Keratinocyte (primary cell): ENCODE measurements at places on chromosomes 5 and 9. TPM values are rescaled to one million over a fixed set of nuclear protein-coding genes. Genes with fewer than 3 reads are reported as not detected.

DNA sequence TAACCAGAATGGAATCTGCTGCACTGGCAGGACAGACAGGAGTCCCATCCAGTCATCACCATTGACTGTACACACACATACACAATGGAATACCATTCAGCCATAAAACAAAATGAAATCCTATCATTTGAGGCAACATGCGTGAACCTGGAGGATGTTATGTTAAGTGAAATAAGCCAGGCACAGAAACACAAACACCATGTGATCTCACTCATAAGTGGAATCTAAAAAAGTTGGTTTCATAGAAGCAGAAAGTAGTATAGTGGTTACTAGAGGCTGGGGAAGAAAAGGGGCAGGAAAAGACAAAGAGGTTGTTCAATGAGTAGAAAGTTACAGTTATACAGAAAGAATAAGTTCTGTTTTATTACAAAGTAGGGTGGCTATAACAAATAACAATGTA lies 884.0 kb upstream of the ACO1 start:
- no peak for DNase-seq
- no peaks in the 10 kb centered on the region for H3K4me1 ChIP-seq
- H3K27me3 ChIP-seq, result no peaks in the 10 kb centered on the region
- no peaks in the 10 kb centered on the region for H3K36me3 ChIP-seq
- H3K4me3 ChIP-seq, result no peak overlapping the region

GRCh38 chr5:6583049-6583880 lies 49.6 kb downstream of the NSUN2 start:
- no peak overlapping the region for H3K4me3 ChIP-seq
- H3K4me1 ChIP-seq, result no peaks in the 10 kb centered on the region
- H3K27me3 ChIP-seq, result peaks cover 49% of the 10 kb centered on the region

ARL14EPL gene
- polyA plus RNA-seq, result not detected in 3 replicates

- H3K36me3 ChIP-seq, result peaks cover 5% of the 10 kb centered on the region
- H3K27ac ChIP-seq, result peak overlapping the region; percentile 42
- peak; percentile 73 for DNase-seq
- peaks cover 25% of the 10 kb centered on the region for H3K4me1 ChIP-seq
- no peaks in the 10 kb centered on the region for H3K27me3 ChIP-seq
These were observed 11.9 kb downstream of the TRMO start for GRCh38 chr9:97910357-97910756.

- no peak overlapping the region for H3K27ac ChIP-seq
- no peaks in the 10 kb centered on the region for H3K36me3 ChIP-seq
- no peak for DNase-seq
- peaks cover 8% of the 10 kb centered on the region for H3K4me1 ChIP-seq
These were observed 16.2 kb upstream of the NDUFB6 start for GRCh38 chr9:32589083-32589723.

GRCh38 chr9:105254226-105254625 lies 9.8 kb downstream of the SLC44A1 start:
- H3K4me1 ChIP-seq, result peaks cover 7% of the 10 kb centered on the region
- H3K27me3 ChIP-seq, result no peaks in the 10 kb centered on the region
- DNase-seq, result no peak
- H3K36me3 ChIP-seq, result no peaks in the 10 kb centered on the region
- H3K27ac ChIP-seq, result no peak overlapping the region

DNA sequence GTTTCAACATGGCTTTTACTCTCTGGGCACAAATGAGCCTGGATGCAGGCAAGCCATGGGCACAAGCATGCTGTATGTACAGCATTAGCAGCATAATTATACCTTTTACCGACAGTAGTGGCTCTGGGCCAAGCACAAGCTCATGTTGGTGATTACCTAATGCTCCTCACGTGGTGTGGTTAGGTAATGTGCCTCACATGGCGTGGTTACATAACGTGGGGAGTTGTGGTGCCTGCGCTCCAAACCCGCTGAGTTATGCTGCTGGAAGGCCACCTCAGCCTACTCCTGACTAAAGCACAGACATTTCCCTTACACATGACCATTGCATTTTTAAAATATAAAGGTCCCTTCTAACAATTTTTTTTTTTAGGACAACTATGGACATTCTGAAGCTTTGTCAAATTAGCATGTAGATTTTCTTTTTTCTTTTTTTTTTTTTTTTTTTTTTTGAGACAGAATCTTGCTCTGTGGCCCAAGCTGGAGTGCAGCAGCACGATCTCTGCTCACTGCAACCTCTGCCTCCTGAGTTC lies 794.0 kb downstream of the EFNA5 start:
- H3K27ac ChIP-seq, result no peak overlapping the region
- no peak overlapping the region for H3K4me3 ChIP-seq
- H3K27me3 ChIP-seq, result no peaks in the 10 kb centered on the region
- no peak for DNase-seq
- H3K4me1 ChIP-seq, result no peaks in the 10 kb centered on the region

GRCh38 chr5:73776405-73776804 lies 150.4 kb downstream of the ARHGEF28 start:
- H3K36me3 ChIP-seq, result peaks cover 16% of the 10 kb centered on the region
- no peaks in the 10 kb centered on the region for H3K4me1 ChIP-seq
- no peak overlapping the region for H3K27ac ChIP-seq
- no peak for DNase-seq
- no peaks in the 10 kb centered on the region for H3K27me3 ChIP-seq
- no peak overlapping the region for H3K4me3 ChIP-seq

- H3K27ac ChIP-seq, result no peak overlapping the region
- peaks cover 6% of the 10 kb centered on the region for H3K4me1 ChIP-seq
- no peak overlapping the region for H3K4me3 ChIP-seq
- H3K27me3 ChIP-seq, result no peaks in the 10 kb centered on the region
These were observed 237.5 kb downstream of the CHSY3 start for GRCh38 chr5:130141659-130142320.

HAND1 gene
- polyA plus RNA-seq, result not detected in 3 replicates

DNA sequence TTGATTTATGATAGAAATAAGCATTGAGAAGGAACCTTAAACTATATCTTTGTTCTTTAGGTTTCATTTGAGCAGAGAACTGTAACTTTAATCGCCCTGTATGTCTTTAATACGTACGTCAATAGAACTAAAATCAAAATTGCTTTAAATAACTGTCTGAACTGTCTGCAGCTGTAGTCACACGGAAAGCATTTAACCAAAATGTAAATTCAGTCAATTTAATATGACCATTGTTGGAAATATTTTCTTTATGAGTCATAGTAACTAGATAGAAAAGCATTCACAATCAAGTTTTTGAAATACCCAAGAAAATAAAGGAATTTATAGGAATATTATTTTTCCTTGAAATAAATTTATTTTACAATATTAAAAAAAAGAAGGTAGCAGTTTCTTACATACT lies 157.1 kb upstream of the CDH6 start:
- no peak for DNase-seq
- H3K27ac ChIP-seq, result no peak overlapping the region
- no peak overlapping the region for H3K4me3 ChIP-seq
- no peaks in the 10 kb centered on the region for H3K27me3 ChIP-seq
- no peaks in the 10 kb centered on the region for H3K36me3 ChIP-seq

GRCh38 chr9:6441269-6441668 lies 28.3 kb downstream of the UHRF2 start:
- H3K36me3 ChIP-seq, result peaks cover 2% of the 10 kb centered on the region
- no peaks in the 10 kb centered on the region for H3K4me1 ChIP-seq
- DNase-seq, result no peak
- H3K27me3 ChIP-seq, result no peaks in the 10 kb centered on the region
- no peak overlapping the region for H3K4me3 ChIP-seq

DNA sequence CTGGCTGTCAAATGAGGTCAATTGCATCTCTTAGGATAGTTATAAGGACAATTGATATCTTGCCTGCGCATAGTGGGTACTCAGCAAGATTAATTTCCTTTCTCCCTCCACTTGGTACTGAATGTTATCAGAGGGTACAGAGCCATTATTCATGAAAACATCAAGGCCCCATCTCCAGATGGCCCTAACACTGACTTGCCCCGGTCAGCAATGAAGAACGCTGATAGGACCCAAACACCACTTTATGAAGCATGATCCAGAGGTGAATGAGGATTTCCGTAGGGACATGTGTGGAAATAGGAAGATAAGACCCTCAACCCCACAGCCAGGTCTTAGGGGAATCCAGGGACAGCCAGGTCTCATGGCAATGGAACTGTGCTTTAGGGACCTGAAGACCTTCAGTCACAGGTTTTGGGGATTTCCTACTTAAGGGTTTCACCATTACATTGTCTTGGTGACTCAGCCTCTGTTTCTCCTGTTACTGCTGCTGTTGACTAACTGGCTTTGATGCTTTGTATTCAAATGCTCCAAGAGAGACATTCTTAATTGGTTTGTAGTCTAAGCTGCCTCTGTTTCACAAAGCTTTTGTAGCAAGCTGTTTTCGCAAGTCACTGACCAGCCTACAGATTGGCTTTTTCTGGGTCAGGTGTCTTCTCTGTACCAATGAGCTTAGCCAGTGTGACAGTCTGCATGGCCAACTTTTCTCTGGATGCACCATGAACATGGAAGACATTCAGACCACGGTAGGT lies 35.3 kb upstream of the IQGAP2 start:
- no peak for DNase-seq
- H3K27me3 ChIP-seq, result no peaks in the 10 kb centered on the region
- no peaks in the 10 kb centered on the region for H3K36me3 ChIP-seq
- H3K27ac ChIP-seq, result peak overlapping the region; percentile 34
- peaks cover 11% of the 10 kb centered on the region for H3K4me1 ChIP-seq

DNA sequence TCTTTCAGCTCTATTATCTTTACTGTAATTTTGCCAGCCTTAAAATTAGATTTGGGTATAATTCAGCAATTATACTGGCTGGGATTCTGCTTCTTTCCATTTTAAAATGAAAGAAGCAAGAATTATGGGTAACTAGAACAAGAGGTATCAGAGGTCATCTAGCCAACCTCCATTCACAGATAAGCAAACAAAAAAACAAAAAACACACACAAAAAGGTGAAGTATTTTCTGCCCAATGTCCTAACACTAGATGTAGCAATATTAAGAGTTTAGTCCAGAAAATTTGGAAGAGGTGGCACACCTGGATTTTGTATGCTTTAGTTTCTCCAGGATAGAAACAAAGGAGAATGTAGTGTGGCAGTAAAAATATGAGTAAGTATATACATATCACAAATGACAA lies 68.1 kb upstream of the ANXA1 start:
- DNase-seq, result no peak
- H3K27me3 ChIP-seq, result peaks cover 4% of the 10 kb centered on the region
- no peak overlapping the region for H3K4me3 ChIP-seq
- peaks cover 4% of the 10 kb centered on the region for H3K4me1 ChIP-seq
- H3K36me3 ChIP-seq, result no peaks in the 10 kb centered on the region

GRCh38 chr5:158701406-158702177 lies 398.1 kb downstream of the EBF1 start:
- H3K4me1 ChIP-seq, result no peaks in the 10 kb centered on the region
- H3K36me3 ChIP-seq, result no peaks in the 10 kb centered on the region
- H3K4me3 ChIP-seq, result no peak overlapping the region
- H3K27me3 ChIP-seq, result no peaks in the 10 kb centered on the region
- DNase-seq, result no peak
- H3K27ac ChIP-seq, result no peak overlapping the region

GRCh38 chr5:157350939-157351801 lies 85.2 kb downstream of the CYFIP2 start:
- H3K27me3 ChIP-seq, result no peaks in the 10 kb centered on the region
- no peaks in the 10 kb centered on the region for H3K36me3 ChIP-seq
- no peak overlapping the region for H3K4me3 ChIP-seq
- no peaks in the 10 kb centered on the region for H3K4me1 ChIP-seq

DNA sequence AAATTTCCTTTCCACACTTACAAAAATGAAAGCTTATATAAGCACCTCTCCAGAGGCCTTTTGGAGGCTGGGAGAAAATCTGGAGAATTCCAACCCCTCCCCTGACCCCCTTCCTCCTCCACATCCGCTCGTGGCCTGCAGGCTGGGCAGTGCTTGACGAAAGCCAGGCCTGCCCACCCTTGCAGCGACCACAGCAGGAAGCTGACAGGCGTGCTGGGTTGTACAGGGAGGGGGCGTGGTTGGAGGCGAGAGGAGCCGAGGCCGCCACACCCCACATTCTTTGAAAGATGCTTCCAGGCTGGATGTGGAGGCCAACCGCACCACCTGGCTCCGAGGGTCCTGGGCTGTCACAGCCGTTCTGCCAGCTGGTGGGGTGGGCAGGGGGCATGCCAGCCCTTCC lies 47.8 kb upstream of the IER5L start:
- H3K4me1 ChIP-seq, result peaks cover 17% of the 10 kb centered on the region
- no peak overlapping the region for H3K27ac ChIP-seq
- no peaks in the 10 kb centered on the region for H3K27me3 ChIP-seq
- DNase-seq, result peak; percentile 68
- H3K36me3 ChIP-seq, result no peaks in the 10 kb centered on the region

DNA sequence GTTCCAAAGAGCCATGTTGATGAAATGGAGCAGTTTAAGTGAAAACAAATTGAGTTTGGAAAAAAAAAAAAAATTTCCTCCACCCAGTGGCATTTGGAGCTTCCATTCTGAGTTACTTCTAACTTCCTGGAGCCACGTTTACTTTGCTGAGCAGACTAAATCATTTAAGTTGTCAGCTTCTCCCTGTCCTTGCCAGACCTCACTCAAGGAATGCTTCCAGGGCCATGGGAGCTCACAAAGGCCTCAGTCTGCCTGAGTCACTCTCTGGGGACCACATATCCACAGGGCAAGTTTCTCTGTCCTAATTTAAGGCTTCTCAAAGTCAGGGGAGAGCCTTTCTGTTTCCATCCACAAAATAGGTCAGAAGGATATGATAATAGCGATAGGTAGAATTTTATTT lies 210.3 kb upstream of the TNC start:
- H3K36me3 ChIP-seq, result no peaks in the 10 kb centered on the region
- no peak overlapping the region for H3K4me3 ChIP-seq
- H3K27ac ChIP-seq, result no peak overlapping the region
- no peak for DNase-seq
- no peaks in the 10 kb centered on the region for H3K4me1 ChIP-seq

SLC46A2 gene
- not detected in 3 replicates for polyA plus RNA-seq

F2RL2 gene
- 0.03 TPM in 1 of 3 replicates, not detected in the others for polyA plus RNA-seq

ANKRD34B gene
- polyA plus RNA-seq, result 0.01 TPM in 1 of 3 replicates, not detected in the others

PAPPA gene
- 0.39 to 2.6 TPM (median 0.77 TPM) in 3 replicates for polyA plus RNA-seq

DNA sequence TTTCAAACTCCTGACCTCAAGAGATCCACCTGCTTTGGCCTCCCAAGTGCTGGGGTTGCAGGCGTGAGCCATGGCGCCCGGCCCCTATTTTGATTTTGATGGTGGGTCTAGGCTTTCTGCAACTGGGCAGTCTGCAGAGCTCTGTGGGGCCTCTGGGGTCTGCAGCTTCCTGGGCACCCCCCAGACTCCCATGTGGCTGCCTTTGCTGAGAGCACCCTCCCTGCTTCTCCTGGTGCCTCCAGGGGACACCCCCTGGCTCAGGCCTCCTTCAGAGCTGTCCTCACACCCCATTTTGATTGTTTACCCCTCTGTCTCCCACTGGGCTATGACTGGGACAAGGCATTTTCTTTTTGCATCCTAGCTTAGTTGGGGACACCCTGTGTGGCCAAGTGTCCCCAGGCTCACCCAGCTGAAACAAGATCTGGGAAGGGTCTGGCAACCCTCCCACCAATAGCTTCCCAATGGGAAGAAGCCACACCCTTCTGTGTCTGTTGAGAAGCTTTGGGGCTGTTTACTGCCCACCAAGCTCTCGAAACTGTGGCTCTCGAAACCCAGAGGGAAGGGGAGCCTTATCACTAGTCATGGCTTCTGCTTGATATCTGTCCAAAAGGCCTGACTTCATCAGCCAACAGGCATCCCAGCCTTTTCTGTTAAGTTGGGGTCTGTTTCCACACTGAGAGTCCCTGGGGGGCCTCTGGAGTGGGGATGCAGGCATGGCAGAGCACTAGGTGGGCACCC lies 204.4 kb upstream of the IER5L start:
- no peaks in the 10 kb centered on the region for H3K27me3 ChIP-seq
- no peak overlapping the region for H3K4me3 ChIP-seq
- DNase-seq, result no peak
- H3K4me1 ChIP-seq, result peaks cover 10% of the 10 kb centered on the region

GRCh38 chr9:114798780-114799427 lies 6.9 kb downstream of the TNFSF15 start:
- H3K27me3 ChIP-seq, result no peaks in the 10 kb centered on the region
- H3K4me1 ChIP-seq, result peaks cover 12% of the 10 kb centered on the region
- no peaks in the 10 kb centered on the region for H3K36me3 ChIP-seq
- DNase-seq, result no peak
- no peak overlapping the region for H3K27ac ChIP-seq
